ENCODE measurements at places on chromosomes 2 and 18.

- no peak for DNase-seq
Measured at GRCh38 chr18:26159353-26159752, 25.7 kb downstream of the PSMA8 start.

- DNase-seq, result no peak
Measured at GRCh38 chr2:222298311-222299150, at the start of gene PAX3. Gene PAX3 (minus strand): TSS chr2:222298998. CDS start chr2:222298615, 383 bp downstream.

GRCh38 chr2:229003256-229003655 is 267.8 kb downstream of the PID1 start:
- no peak for DNase-seq

GRCh38 chr2:111975819-111976218 is 77.4 kb downstream of the MERTK start:
- DNase-seq, result no peak

- DNase-seq, result no peak
Measured at GRCh38 chr2:88329815-88330603, 122.5 kb downstream of the FOXI3 start.

DNA sequence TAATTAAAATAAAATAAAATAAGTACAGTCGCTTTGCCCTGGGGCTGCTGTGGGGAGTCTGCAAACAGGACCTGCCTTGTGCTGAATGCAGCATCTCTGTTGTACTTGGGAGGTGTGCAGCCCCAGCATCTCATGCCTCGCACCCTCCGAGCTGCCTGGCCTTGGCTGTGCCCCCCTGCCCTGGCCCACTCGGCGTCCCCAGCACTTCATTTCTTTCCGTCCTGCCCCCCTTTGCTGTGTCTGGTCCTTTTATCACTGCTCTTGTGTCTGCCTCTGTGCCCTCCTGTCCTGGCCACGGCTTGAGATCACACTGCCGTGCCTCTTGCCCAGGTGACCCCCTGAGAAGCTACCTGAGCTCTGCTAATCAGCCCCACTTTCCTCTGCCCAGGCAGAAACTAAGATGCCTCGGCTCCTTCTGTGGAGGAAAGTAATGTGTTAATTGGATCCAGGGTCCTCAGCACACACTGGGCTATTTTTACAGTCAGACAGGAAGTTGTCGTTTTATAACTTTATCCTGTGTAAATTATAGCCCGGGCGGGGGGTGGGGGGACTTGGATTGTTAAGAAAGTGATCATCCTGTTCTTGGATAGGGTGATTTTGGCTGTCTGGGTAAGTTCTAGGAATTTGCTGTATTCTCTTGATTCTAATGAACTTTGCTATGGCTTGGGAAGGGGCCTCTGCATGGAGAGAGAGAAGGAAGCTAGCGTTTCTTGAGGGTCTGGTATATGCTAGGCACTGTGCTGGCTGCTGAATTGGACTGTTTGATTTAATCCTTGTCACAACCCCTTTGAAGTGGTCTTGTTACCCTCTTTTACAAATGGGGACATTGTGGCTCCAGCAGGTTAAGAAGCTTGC is 69.4 kb downstream of the AGAP1 start:
- DNase-seq, result no peak

DNA sequence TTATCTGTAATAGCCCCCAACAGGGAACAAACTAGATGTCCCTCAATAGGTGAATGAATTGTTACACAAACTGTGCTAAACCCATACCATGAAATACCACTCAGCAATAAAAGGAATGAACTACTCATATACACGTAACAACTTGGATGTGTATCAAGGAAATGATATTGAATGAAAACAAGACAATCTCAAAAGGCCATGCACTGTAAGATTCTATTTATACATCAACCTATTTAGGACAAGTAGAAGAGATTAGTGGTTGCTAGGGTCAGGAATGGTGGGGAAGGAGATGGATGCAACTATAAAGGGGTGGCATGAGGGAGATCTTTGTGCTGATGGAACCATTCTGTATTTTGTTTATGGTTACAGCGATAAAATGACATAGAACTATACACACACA is 47.1 kb downstream of the KANSL3 start:
- no peak for DNase-seq

GRCh38 chr2:241235859-241236593 is 47.5 kb downstream of the ANO7 start:
- DNase-seq, result no peak

DNA sequence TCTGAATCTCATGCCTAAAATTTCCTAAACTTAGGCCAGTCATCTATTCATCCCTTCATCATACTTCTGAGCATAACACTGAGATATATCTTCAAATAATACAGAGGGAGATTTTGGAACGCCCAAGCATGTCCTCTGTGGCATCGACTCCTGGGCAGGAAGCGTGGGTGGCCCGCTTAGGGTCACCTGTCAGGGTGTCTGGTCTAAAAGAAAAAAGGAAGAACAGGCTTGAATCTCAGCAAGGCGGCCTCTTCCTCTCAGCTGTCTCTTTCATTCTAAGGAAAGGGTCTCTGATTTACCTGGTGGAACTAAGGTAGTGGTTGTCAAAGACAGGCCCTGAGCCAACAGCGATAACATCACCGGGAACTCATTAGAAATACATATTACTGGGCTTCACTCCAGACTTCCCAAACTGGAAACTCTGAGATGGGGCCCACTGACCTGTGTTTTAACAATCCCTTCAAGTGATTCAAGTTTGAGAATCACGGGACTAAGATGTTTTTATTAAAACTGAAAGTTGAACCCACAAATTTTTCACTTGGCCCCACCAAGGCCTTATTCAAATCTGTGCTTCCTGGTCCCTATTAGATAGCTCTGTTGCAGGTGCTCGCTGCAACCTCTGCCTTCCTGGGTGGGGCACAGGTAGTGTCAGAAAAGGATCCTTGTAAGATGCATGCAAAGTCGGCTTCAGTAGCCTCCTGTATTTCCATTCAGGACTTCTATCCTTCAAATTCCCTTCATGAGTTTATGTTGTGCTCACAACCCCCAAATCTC is 162.3 kb upstream of the CCDC68 start:
- no peak for DNase-seq

- no peak for DNase-seq
Measured at GRCh38 chr2:37877457-37878315, 47.4 kb upstream of the RMDN2 start.

Data from stimulated activated CD4-positive, alpha-beta T cell treated with anti-CD3 and anti-CD28 coated beads, Interleukin-1b, Interleukin-23, amount 100 ng/mL, for 1 hour (primary cell).